Stimulated activated CD8-positive, alpha-beta memory T cell treated with anti-CD3 and anti-CD28 coated beads, Interleukin-15, amount 100 ng/mL, for 4 hours (primary cell): ENCODE measurements at places on chromosomes 4 and X.

DNA sequence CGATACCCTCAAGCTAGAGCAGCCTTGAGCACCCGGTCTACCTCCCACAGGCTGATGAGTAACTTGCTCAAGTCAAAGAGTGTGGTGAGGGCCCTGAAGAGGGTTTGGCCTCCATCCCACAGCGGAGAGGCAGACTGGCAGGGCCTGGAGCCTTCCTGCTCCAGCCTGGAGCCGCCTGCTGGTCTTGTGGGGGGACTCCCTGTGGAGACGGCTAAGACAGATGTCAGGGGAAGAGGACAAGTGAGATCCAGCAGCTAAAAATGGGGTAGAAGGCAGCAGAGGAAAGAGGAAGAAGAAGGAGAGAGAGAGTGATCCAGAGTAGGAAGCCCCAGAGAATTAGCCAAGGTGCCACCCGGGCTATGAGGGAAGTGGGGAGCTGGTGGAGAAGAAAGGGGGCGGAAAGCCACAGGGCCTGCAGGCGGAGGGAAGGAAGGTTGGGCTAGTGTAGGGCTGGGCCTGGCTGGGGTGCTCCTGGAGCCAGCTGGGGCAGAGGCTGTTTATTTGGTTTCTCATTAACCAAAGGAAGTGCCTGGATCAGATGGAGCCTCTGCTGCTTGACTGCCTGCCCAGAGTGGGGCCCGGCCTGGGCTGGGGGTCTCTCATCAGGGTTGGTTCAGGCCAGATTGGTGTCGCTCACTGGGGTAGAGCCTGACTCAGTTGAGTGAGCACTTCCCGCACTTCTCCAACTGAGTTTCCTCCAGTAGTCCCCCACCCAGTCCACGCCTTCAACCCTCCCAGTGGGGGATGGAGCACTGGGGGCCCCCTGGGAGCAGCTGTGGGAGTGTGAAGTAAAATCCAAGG lies 14.2 kb downstream of the EFNB1 start:
- DNase-seq, result no peak

DNA sequence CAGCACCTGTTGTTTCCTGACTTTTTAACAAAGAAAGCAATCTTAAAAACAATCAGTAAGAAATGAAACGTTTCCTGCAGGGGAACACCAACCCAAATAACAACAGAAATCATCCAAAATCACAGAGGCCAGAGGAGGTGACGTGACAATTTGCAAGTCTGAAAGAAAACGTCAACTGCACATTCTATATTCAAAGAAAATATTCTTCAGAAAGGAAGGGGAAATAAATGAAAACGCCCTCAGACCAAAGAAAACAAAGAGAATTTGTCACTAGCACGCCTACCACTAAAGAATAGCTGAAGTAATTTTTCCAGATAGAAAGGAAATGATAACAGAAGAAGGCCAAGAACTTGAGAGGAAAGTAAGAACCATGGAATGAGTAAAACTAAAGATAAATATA lies 74.4 kb downstream of the CASP3 start:
- no peak for DNase-seq

DNA sequence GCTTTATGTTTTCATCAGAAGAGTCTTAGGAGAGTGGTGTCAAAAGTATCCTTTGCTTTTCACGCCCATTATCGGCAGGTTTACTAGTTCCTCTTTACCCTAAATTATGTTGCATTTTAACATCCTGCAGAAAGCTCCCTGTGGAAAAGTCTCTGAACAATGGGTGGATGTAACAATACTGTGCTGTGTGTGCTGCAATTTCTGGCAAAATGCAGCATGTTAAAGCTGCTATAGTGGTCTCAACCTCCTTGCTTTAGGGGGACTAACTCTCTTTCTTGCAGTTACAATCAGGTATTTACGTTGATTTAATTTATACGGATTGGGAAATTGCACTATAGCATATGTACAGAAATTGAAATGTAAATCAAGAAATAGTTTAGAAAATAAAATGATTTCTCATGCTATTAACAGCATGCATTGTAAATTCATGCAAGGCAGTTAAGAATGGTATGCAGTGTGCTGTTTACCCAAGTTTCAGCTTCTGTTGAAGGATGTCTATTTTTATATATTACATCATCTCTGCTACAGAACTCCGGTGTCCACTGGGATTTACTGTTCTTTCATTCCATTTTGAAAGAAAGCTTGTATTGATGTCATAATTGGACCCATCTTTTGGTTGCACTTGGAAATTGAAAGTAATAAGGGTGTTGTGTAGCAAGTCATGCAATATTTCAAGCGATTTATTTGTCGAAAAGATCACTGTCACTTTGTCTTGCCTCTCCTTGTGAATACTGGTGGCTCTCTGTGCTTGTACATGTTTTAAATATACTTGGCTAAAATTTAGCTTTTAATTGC lies 145.7 kb downstream of the RAPGEF2 start:
- no peak for DNase-seq

DNA sequence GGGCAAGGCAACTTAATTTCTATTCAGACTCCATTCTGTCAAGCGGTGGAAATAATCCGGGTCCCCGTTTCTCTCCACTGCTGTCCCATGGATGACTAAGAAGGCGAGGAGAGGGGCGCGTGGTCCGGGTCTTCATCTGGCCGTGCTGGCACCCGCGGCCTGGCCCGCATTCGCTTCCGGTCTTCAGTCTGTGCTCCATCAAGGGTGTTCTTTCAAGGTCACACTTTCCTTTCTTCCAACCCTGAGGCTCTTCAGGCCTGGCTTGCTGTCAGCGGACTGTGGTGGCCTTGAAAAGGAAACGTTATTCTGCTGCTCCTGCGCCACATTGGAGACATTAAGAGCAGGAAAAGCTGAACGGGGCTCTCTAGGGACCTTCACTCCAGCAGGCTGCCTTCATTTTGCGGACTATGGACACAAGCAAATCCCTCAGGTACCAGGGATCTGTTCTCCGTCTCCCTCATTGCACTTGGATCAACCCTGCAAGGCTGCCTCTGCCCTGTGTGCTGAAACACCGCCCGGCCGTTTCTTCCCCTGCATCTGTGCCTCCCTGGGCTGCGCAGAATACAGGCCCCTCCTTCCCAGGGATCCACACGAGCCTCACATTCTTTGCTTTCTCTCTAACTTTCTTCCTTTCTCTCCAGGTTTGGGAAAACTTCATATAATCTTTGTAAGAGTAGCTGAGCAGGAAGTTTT lies 5.7 kb upstream of the SLC25A4 start:
- no peak for DNase-seq

GRCh38 chrX:48831909-48832291 lies 3.5 kb downstream of the PCSK1N start:
- DNase-seq, result no peak

DNA sequence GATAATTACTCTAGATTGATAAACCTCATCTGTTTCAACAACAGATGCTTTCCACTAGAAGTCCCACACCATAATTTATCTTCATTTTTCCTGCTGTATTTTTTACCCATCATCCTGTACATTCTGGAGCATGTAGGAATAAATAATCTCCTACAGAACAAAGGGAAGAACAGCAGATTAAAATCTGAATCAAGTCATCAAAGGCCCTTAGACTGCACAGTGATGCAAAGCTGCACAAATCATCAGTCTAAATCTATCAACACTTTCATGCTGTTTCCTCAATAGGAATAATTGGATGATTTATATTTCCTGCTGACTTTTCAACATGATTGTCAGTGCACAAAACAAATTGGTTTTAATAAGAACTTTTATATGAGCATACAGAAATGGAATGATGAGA lies 1143.9 kb downstream of the STIM2 start:
- no peak for DNase-seq

DNA sequence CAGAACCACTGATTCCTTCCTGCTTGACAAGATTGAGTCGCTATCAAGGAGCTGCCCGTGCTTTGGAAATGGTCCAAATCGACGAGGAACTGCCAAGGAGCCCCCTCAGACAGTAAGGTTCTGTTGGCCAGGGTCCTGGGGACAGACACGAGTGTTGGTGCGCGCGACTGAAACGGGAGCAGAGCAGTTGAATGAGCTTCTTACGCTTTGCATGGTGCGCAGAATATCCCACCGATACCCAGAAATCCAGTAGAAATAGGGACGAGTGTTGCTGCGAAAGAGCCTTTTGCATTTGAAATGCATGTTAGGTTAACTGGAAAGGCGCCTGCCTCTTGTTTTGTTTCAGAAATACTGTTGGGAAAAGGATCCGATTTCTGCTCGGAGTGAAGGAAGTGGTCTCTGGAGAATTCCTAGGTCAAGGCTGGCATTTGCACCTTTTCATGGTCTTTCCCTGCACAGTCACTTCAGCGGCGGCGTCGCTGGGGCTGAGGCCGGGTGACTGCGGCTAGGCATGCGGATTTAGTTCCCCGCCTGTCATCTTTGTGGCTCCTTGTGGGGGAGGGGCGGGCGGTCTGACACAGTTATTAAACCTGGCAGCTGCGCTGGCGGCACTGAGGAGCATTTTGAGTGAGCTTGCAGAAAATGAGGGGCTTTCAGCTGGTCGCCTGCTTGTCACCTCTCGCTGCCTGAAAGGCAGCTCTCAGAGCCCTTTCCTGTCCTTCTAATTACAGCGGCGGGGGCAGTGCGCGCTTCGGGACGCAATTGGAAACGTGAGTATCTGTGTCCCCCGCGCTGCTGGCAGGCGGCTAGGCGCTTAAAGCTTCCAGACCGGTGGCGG lies 51.5 kb upstream of the TRIM2 start:
- no peak for DNase-seq

DNA sequence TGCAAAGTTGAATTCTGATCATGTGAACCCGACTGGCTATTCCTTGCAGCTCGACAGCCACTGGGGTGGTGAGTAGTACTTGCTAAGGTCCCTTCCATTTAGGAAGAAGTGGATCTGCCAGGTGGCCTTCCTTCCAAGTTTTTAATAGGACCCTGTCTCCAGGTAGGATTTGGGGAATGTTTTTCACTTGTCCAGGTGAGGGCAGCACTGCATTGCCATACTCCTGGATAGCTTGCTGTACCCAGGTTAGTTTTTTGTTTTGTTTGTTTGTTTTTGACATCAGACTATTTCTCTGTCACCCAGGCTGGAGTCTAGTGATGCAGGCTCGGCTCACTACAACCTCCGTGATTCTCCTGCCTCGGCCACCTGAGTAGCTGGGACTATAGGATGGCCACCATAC lies 29.8 kb downstream of the SAGE1 start:
- DNase-seq, result no peak

DNA sequence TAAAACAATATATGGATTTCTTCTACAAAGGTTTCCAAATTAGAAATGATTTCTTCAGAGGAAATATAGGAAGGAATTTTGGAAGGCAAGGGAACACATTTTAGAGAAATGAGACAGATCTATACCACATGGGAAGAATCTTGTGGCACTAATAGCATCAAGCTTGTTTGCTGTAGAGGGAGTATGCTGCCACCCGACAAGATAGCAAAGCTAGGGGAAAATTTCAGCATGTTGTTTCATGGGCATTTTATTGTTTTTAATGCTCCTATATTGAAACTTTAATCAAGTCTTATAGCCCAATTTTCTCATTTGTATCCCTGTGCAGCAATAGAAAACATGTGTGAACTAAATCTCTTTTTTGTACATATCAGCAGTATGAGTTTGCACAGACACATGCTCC lies 551.7 kb upstream of the INTU start:
- DNase-seq, result no peak

GRCh38 chr4:113637363-113637762 lies 124.2 kb downstream of the CAMK2D start:
- DNase-seq, result no peak

- no peak for DNase-seq
Measured at GRCh38 chrX:80306007-80306406, 114.2 kb upstream of the TENT5D start.

GRCh38 chr4:680551-680927 lies 6.2 kb downstream of the MYL5 start:
- no peak for DNase-seq

DNA sequence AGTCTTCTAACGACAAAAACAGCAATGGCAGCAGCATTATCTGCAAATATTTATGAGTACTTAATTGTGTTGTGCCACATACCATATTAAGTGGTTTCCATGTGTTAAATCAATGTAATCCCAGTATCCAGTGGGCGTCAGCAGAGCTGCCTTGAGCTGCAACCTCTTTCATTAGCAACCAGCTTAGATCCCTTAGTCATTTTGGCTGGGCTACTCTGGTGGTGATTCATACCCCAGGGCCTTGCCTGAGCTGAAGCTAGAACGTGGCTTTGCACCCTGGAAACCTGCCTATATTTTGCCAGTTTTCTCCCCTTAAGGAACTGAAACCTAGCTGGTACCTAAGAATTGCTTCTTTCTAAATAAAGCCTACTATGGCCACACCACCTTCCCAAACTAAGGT lies 474.3 kb upstream of the FTHL17 start:
- DNase-seq, result no peak

DNA sequence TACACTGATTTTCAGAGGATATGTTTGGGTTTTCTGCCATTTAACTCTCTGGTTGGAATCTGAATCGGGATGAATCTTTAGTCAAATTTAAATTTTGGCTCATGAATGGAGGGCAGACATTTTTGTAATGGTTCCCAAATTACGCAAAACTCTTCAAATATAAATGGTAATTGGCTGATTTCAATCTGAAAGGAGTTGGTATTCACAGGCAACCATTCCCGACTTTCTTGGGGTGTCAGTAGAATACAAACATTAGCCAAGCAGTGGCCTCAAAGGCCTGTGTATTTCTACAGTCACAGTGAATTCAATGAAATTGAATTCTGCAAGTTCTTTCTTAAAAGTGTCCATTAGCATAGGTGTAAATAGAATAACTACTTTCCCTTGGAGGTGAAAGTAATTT lies 668.8 kb upstream of the PRKX start:
- DNase-seq, result no peak

- no peak for DNase-seq
Measured at GRCh38 chr4:91243132-91243531, 1060.6 kb upstream of the GRID2 start.

GRCh38 chr4:174352061-174352819 lies 68.5 kb downstream of the CEP44 start:
- DNase-seq, result no peak

GRCh38 chr4:137266511-137266910 lies 265.8 kb downstream of the PCDH18 start:
- no peak for DNase-seq

GRCh38 chrX:21656587-21657317 lies 1.4 kb downstream of the KLHL34 start:
- no peak for DNase-seq

DNA sequence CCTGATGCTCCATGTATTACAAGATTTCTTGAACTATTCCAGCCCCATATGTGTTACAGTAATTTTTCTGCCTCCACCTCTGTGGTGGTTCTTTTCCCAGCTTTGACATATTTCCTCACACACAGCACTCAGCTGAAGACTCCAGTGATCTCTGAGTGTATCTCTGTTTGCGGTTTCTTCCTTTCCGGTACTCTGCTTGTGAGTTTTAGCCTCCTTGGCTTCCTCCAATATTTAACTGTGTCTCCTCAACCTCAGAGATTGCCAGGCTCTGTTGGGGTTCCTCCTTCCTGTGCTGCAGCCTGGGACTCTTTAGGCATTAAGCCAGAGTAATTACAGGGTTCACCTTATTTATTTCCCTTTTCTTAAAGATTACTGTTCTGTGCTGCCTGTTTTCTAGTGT lies 73.2 kb downstream of the NFKB1 start:
- DNase-seq, result no peak
